ENCODE measurements at places on chromosomes 1 and 21.

GRCh38 chr1:159944623-159945455 is 574 bp downstream of the IGSF9 start:
- DNase-seq: no peak

DNA sequence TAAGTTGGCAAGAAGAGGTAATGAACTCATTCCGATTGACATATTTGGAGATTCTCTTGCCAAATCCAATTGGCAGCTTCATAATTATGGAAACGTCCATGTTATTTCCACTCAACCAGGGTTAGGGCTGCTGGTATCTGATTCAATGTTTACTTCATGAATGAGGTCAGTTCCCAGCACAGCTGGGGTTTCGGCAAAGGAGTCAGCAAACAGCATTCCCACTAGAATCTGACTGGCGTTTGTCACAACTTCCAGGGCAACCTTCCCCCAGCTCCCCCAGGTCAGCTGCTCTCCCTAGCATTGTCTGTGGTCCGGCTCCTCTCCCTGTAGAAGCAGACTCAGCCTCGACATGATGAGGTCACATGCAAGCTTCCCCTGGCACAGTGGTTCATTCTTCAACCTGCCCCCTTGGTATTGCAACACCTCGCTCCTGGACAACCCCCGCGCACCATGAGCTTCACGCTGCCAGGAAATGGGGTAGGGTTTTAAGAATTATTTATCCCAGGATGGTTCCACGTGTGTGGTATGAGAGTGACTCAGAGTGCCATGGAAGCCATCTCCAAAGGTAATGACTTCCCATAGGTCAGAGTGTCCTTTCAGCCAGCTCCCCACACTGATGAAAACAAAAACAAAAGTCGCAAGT is 100.7 kb upstream of the SLC25A33 start:
- no peak for DNase-seq

DNA sequence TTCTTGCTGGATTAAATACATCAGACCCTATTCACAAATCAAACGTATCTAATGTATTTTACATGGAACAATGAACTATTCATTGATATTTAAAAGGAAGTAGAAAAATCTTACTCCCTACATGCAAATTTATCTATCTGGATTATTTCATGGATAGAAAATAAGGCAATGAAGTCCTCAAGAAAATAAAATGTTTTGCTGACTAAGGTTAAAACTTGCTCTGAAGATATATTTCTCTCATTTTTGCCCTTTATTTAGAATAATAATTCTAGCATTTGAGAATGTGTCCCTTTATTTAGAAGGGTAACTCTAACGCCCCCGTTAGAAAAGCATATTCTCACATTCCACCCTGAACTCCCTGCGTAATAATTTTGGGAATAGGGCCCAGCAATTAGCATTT is 627.0 kb upstream of the ZP4 start:
- DNase-seq: no peak

GRCh38 chr21:32918478-32919120 is 107.1 kb upstream of the OLIG2 start:
- DNase-seq: no peak

DNA sequence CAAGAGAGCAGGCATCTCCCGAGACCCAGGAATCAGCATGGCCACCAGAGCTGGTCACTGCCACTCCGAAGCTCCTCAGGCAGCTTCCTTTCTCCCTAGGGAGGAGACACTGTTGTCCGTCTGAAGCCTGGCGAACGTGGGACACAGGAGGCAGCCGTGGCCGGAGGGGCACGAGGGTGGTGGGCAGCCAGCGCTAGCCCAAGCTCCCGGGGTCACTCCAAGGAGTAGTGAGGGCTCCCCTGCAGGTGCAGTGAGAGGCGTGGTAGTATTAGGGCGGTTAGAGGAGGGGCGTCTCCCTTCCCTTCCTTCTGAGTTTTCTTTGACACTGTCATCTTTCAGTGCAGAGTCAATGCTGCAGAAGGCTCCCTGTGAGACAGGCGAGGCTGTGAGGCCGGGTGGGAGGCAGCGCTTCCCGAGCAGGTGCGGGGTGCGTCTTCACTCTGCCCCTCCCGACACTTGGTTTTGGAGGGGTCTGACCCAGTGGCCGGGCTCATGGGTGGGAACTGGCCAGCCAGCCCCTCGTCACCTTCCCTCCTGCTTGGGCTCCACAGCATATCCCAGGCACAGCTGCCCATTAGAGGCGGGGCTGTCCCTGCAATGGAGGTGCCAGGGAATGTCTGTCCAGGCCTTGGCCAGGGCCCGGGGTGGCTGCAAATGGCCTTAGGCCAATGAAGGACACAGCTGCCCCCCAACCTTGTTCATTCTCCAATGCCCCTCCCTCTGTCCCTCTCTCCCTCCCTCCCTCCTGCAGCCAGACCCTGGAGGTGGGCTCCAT is 171.6 kb upstream of the ARHGEF16 start:
- DNase-seq: no peak

DNA sequence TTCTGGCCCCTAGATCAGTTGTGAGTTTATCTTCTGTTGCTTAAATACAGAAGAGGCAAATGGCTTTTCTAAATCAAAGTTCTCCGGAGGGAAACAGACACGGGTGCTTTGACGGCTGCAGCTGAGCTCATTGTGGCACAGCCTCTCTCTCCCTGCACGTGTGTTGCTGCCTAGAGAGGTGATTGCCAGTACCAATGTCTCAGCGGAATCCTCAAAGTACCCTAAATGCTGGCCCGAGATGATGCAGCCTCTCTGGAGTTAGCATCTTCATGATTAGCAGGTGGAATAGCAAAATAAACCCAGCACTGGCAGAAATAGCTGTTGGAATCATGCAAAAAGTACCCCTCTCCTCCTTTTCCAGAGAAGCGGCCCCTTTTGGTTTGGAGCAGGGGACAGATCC is 192.2 kb downstream of the PRDM2 start:
- DNase-seq: no peak

- DNase-seq: no peak
These were observed 758 bp downstream of the RAD54L start for GRCh38 chr1:46248122-46248920.

DNA sequence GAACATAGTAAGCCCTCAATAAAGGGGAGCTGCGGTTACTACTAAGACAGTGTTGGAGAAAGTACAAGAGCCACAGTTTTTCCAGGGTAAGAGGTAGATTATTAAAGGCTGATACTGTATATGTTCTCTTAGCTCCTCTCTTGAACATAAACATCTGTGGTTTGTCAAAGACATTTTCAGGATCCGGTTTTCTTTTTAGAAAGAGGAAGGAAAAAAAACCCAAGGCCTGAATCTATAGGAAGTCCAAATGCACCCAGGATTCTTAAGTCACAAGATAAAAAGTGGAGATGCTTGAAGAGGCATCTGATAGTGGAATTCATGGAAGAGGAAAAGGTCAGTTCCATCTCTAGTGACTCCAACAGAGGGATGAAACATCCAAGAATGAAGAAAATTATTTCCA is 24.6 kb upstream of the SLC45A3 start:
- DNase-seq: no peak

DNA sequence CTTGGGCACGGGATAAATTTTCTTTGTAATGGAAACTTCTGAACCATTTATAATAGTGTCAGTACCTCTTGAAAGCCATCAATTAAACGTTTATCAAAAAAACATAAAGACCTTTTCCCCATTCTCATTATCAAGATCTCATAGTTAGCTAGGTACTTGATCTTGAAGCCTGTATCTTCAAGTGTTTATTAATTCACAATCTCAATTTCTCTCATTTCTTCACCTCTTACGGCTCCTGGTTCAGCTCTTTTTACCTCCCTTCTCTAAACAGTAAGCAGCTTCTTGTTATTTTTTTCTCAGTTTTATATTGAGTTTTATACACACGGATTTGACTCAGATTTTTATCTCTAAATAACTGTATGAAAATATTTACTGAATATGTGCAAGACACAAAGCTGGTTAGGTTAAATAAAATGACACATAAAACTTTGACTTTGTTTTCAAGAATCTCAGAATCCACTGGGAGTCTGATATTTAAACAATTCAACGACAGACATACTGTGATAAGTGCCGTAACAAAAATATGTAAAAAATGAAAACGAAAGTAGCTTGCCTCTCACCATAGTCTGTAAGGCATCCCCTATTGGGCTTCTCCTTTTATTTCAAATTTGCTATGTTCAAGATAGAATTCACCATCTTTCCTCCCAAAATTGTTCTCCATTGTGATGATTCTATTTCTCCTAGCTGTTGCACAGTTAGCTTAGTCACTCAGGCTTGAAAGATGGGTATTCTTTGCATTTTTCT is 411.6 kb upstream of the ZRANB2 start:
- DNase-seq: no peak

GRCh38 chr1:208842451-208842850 is 598.3 kb upstream of the PLXNA2 start:
- no peak for DNase-seq

GRCh38 chr1:205961991-205962820 is 18.9 kb upstream of the SLC26A9 start:
- DNase-seq: no peak

- DNase-seq: no peak
These were observed 77.3 kb upstream of the NEK7 start for GRCh38 chr1:198079432-198079951.

GRCh38 chr1:27391511-27392095 is 819 bp upstream of the GPR3 start:
- no peak for DNase-seq

GRCh38 chr1:11653101-11653860 is 948 bp downstream of the FBXO2 start:
- no peak for DNase-seq

DNA sequence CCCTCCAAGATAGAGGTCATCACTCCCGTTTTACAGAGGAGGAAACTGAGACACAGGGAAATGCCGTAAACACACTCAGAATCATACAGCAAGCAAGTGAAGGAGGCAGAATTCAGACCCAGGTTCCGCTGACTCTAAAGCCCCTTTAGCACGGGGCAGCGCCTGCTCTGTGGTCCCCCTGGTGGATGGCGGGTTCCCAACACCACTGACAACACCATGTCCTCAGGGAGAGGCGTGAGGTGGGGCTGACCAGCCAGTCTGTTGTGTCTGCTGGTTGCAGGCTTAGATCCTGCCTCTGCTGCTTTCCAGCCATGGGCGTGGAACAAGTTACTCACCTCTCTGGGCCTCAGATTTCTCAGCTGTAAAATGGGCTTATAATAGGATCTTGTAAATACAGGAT is 617.3 kb downstream of the MATN1 start:
- DNase-seq: no peak

DNA sequence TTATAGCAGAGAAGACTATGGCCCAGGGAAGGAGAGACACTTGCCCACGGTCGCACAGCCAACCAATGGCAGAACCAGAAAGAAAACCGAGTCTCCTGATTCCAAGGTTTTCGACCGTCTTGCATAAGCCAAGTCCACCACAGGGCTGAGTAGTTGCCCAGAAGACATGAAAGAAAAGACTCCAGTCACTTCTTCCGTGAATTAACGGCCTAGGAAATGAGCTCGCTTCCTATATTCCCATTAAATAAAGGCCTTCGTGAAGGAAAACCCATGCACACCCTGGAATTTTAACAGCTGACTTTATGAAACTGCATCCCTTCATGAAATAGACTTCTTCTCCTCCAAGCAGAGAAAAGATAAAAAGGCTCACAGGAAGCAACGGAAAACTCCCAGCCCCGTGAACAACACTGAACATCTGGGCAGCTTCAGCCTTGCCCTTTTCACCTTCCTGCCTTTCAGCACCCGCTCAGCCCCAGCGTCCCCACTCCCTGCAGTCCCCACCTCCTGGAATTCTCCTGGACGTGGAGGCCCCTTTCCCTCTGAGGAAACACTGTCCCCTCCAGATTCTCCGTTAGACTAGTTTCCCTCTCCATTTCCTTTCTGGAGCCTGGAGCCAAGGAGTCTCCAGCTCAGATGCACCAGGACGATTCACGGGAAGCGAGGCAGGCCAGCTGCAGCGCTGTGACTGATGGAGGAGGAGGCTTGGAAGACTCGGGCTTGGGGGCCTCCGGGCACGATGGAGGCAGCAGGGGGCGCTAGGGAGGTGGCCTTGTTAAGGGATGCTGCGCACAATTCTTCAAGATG is 2.7 kb upstream of the MYOC start:
- peak; percentile 55 for DNase-seq

- no peak for DNase-seq
These were observed 54.0 kb upstream of the BOLA1 start for GRCh38 chr1:149845416-149845815.

- no peak for DNase-seq
These were observed 40.1 kb upstream of the TMPRSS15 start for GRCh38 chr21:18443701-18444100.

- DNase-seq: no peak
These were observed 1.3 kb upstream of the PDE4B start for GRCh38 chr1:65791396-65791795.

DNA sequence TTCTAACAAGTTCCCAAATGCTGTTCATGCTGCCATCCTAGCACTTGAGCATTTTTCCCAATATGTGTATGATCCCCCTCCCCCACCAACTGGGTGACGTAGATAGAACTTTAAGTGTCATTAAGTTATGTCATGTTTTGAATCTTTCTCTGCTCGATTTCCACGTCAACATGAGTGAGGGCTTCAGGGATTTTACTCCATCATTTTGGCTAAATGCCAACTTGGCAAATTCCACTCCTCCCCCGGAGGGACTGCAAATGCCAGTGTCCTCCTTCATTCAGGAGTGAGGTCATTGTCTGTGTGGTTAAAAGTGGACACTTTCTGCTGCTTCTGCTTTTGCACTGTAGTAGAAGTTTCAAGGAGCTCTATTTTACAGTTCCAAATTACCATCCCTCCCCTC is 201.7 kb downstream of the FGGY start:
- DNase-seq: no peak

GRCh38 chr1:224589006-224589405 is 27.1 kb upstream of the CNIH3 start:
- DNase-seq: no peak

- no peak for DNase-seq
These were observed 12.1 kb downstream of the SFPQ start for GRCh38 chr1:35180776-35181374.

GRCh38 chr1:55542901-55543504 is 327.8 kb upstream of the USP24 start:
- DNase-seq: no peak

- no peak for DNase-seq
These were observed 8.7 kb downstream of the CTXND2 start for GRCh38 chr1:150895618-150896017.

DNA sequence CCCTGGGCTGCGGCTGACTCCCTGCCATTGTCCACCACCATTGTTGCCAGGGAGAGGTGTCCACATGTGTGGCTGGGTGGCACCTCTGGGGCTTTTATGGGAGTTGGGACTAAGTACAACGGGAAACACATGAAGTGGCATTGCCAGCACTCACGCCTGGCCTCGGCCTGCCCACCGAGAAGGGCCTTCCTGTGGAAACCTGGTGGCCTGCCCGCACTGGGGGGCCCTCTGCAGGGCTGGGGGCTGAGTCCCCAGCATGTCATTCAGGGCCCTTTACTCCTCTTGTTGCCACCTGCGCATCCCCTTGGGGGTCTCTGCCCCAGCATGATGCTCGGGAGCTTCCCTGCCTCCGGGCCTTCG is 35.5 kb upstream of the RUNX3 start:
- DNase-seq: no peak

DNA sequence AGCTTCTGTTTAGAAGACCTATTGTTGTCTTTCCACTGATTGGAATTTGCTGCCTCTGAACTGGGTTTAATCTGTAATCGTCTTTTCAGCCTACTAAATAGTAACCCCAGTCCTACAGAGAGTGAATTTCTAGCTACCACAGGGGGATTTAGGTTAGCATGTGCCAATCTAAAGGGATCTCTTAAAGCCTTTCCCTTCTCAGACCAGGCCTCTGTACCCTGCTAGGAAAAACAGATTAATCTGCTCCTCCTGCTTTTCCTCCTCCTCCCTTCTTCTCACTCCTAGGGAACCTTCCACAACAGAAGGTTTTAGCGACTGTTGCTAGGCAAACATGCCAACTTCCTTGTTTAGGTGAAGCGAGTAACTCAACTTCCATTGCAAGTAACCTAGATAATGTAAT is 1.3 kb upstream of the RC3H1 start:
- no peak for DNase-seq

GRCh38 chr1:201251851-201252430 is 31.4 kb upstream of the PKP1 start:
- DNase-seq: no peak

Data from stimulated activated CD4-positive, alpha-beta T cell treated with anti-CD3 and anti-CD28 coated beads, Interleukin-1b, Interleukin-23, amount 100 ng/mL, for 1 hour (primary cell).